Stimulated activated CD4-positive, alpha-beta T cell treated with anti-CD3 and anti-CD28 coated beads, Interleukin-2, amount 100 ng/mL, for 24 hours (primary cell): ENCODE measurements at places on chromosomes 6 and 20.

DNA sequence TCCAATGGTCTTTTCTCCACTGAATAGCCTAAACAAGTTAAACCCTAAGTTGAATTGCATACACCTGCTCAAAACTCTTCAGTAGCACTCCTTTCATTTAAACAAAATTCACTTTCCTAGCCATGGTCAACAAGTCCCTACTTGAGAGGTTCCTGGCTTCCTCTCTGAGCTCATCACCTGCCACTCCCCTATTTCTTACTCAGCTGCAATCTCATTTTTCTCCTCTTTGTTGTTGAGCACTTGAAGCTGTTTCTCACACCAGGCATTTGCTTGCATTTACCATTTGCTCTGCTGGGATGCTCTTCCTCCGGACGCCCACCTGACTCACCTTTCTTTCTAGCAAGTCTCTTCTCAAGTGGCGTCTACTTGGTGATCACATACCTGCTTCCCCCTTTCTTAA lies 38.5 kb downstream of the EDN1 start:
- DNase-seq: no peak

- no peak for DNase-seq
Measured at GRCh38 chr6:111114482-111114881, 27.2 kb downstream of the SLC16A10 start.

DNA sequence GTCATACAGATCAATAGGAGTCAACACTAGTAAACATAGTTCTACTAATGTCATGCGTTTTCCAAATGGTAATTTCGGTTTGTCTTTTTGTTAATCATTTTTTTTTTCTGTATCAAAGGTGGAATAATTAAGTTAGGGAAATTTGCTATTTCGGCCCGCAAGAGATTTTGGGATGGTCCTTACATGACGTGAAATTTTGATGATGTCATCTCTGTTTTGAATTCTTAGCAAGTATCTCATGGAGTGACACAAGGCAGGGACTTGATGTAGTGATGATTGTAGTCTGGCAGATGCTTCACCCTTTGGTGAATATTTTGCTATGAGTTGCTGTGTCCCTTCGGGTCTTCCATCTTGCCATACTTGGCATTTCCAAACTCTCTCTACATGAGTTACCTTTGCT lies 608.0 kb downstream of the BCKDHB start:
- no peak for DNase-seq

DNA sequence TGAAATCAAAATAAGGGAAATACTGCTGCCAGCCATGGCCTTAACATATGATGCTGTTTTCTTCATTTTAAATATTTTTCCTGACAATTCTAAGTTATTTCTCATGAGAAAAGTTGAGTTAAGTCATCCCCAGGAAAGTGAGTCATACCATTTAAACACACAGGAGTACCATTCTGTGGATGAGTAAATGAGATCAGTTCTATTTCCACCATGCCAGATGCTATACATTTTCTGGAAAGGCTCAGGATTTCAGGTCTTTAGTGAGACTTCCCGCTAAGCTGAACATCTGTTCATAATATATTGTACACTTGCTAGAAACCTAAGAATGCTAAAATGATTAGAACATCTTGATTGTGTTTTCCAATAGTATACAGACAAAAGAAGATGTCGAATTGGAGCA lies 256.2 kb upstream of the MANEA start:
- no peak for DNase-seq

- DNase-seq: no peak
Measured at GRCh38 chr20:23277316-23277715, 73.3 kb upstream of the NXT1 start.

GRCh38 chr6:124066946-124067552 lies 263.4 kb downstream of the NKAIN2 start:
- no peak for DNase-seq

DNA sequence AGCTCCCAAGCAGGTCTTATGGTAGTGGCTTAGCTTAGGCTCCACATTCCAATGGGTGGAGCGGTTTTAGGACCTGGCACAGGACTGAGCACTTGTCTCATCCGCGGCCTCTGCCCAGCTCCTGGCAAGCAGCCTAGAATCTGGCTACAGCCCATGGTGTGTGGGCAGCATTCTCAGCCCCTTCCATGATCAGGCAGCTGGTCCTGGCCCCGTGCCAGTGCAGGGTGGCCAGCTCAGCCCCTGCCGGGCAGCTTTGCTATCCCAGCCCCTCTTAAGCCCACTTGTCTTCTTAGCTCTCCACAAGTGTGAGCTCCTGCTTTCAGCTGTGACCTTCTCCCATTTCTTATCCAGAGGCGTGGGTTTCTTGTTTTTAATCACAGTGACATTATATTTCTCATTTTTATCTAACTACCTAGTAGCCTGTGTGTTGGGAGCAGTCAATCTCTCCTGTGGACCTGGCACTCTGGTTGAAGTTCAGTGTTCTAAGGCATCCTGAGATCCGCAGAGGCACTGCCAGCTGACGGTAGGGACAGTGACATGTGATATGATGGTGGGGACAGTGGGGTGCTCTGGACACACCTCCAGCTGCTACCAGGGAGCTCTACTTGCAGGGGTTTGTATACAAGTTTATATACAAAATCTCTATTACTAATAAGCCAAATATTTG lies 119.9 kb upstream of the PRND start:
- DNase-seq: no peak

DNA sequence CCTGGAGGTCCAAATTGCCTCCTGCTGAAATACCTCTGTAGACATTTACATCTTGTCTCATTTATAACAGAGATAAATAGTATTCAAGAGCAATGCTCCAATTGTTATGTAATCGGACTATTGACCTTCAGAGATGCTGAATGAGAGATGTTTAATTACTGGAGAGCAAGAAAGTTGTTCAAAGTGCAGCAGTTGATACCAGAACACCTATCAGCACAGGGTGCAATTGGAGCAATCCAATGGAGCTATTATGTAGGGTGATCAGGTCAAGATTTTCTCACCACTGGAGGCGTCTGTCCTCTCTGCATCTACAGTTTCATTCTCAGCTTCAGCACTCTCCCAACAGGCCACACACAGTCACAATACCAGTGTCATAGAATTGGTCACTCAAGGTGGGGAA lies 19.5 kb upstream of the TMX4 start:
- DNase-seq: no peak

- DNase-seq: no peak
Measured at GRCh38 chr6:9140951-9141460, 705.7 kb upstream of the SLC35B3 start.

DNA sequence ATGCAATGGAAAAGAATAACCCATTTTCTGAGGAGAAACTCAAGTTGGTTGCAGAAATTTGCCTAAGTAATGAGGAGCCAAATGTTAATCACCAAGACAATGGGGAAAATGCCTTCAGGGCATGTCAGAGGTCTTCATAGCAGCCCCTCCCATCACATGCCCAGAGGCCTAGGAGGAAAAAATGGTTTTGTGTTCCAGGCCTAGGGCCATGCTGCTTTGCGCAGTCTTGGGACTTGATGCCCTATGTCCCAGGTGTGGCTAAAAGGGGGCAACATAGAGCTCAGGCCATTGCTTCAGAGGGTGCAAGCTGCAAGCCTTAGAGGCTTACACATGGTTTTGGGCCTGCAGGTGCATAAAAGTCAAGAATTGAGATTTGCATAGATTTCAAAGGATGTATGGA lies 485.9 kb downstream of the EYS start:
- no peak for DNase-seq

DNA sequence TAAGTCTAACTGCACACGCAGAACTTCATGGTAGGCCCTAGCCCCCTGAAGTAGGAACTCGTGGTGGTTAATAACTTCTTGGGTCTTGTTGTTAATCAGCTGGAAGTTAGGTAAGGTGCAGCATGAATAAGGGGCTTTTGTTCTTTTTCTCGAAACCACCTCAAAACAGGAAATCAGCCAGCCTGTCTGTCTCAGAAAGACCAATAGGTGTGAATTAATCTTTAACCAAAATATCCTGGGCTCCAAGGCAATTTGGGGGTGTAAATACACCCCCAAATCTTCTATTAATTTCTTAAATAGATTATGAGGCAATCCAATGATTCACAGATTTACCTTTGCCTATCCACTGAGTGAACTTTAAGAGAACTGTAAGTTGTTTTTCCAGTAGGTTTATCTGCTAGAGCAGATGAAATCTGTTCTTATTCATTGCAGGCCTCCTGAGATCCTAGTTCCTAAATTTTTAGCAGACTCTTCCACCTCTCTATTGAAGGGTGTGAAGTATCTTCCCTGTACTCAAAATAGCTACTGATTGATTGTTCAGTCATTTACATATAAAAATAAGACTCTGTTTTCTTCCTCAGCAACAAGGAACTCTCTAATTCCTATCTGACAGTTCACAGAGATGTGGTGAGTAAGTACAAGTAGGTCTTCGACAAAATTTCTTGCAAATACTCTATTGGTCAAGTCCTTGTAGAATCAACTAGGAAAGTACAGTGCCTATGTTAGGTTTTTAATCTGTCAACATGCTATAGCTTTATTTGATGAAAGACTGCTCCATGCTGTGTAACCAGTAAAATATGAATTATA lies 427.1 kb upstream of the NOX3 start:
- DNase-seq: no peak

DNA sequence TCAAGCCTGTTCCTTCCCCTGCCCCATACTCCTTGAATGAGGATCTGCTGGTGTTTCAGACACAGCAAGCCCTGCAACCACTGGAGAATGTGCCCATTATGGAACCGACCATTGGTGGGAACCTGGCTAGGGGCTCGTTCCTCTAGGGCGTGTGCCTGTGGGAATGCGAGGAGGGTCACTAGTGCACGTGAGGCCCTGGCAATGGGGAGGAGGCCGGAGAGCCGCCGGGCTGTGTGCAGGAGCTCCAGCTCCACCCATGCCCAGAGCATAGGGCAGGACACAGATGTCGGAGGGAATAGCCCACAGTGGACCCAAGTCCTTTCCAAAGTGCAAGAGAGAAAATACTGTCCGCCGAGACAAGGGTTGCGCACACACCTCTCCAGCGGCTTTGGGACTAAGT lies 99.3 kb downstream of the ERMARD start:
- no peak for DNase-seq

DNA sequence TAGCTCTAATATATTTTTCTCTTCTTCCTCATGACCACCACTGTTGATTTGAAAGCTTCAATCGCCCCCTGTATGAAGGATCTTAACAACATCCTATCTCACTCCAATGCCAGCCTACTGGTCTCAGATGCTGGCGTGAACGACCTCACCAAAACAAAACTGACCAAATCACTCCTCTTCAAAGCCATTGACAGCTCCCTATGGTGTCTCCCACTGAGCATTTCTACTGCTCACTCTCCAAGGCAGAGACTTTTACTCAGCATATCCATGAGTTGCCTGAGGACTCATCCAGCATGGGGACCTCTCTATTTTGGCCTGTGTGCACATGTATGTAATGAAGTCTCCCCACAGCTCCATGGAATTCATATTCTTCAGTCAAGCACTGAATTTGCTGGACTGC lies 520.4 kb downstream of the TFAP2B start:
- DNase-seq: no peak

DNA sequence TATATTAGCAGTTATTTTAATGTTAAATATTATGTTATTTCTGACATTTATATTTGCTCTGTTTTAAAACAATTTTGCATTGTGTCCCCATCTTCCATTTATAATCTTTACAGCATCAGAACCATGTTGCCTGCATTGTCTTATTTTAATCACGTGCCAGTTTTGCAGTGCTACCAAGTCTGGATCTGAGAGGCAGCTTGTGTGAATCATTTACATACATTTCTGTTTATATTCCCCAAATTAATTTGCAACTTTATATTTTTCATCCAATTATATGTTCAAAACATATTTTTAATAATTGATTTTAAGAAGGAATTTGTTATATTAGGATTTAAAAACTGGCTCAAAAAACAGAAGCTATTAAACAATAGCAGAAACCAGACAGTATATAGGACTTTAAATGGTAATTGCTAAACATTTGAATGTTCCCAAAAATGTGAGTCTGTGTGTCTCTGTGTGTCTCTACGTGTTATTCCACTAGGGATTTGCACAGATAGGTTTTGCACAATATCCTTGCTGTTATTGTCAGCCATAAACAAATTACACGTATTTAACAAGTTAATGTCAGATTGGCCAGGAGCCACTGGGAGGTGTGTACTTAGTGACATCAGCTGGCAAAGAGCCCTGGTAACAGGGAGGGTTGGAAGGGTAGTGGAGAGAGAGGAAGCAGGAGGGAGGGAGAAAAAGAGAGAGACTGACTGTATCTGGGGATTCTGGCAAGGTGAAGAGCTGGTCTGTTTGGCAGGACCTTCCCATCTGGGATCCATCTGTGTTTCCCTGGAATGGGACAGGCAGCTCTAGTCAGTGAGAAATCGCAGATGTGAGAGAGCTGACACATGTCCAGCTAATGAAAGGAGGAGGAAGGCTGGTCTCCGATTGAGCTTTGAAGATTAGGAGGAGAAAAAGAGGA lies 72.1 kb downstream of the CBFA2T2 start:
- no peak for DNase-seq

DNA sequence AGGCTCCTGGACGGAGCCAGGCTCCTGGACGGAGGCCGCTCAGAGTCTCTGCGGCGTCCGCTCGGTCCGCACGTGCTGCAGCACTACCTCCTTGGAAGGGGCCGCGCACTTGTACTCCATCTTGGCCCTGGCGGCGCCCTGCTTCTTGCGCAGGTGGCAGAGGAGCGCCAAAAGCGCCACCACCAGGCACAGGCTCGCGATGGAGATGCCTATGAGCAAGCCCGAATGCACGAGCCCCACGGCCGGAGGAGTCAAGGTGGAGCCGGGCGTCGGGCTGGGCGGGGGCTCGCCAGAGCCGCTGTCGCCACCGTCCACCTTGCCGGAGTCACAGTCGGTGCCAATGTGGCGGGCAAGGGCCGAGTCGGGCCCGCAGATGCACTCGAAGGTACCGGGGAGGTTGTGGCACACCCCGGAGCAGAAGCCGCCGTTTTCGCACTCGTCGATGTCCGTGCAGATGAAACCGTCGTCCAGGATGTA lies 1.7 kb downstream of the THBD start:
- DNase-seq: peak; percentile 10

GRCh38 chr6:51578362-51578761 lies 509.1 kb downstream of the PKHD1 start:
- DNase-seq: no peak

GRCh38 chr6:42562788-42563405 lies 932 bp upstream of the UBR2 start:
- no peak for DNase-seq

- no peak for DNase-seq
Measured at GRCh38 chr6:146985111-146985510, 219.1 kb upstream of the STXBP5 start.

GRCh38 chr6:6546318-6547109 lies 42.0 kb upstream of the LY86 start:
- no peak for DNase-seq
